NCI-H1092 (cell line): ENCODE measurements at places on chromosomes 2 and 18.

- DNase-seq, result peak; percentile 7
These were observed 484 bp downstream of the APCDD1 start for GRCh38 chr18:10454681-10455557.

GRCh38 chr2:72755647-72756423, 70.0 kb downstream of the EXOC6B start:
- no peak for DNase-seq

GRCh38 chr18:48913775-48914174, 37.0 kb downstream of the SMAD7 start:
- no peak for DNase-seq

GRCh38 chr2:197181491-197181890, 129.1 kb downstream of the ANKRD44 start:
- no peak for DNase-seq

DNA sequence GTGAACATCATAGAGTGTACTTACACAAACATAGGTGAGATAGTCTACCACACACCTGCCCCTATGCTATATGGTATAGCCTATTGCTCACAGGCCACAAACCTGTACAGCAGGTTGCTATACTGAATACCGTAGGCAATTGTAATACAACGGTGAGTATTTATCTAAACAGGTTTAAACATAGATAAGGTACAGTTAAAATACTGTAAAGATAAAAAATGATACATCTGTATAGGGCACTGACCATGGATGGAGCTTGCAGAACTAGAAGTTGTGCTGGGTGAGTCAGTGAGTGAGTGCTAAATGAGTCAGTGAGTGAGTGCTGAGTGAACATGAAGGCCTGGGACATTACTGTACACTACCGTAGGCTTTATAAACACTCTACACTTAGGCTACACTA, 267.0 kb upstream of the HS6ST1 start:
- no peak for DNase-seq

- DNase-seq, result no peak
These were observed 56.2 kb upstream of the FOSL2 start for GRCh38 chr2:28336264-28336980.

DNA sequence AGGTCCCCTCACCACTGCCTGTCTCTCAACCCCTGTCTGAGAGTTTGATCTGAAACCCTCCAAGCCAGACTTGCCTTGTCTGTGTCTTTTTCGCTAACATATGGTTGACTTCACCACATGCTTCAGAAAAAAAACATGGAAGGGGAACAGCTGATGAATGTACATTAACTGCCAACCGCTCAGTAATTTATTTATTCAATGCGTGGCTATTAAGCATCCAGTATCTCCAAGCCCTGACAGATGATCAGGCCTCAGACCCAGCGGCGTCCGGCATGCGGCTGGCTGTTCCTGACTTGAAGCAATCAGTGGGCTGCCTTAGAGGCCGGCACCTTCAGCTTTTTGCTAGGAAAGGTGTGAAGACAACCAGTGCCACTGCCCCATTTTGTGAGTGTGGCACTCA, 62.3 kb downstream of the NGEF start:
- no peak for DNase-seq

GRCh38 chr18:55403421-55403949, 184.5 kb downstream of the TCF4 start:
- no peak for DNase-seq
